ENCODE measurements at places on chromosomes 5 and 9. TPM values are rescaled to one million over a fixed set of nuclear protein-coding genes. Genes with fewer than 3 reads are reported as not detected.

GRCh38 chr9:81683704-81684103 lies 5.6 kb downstream of the TLE1 start:
- H3K4me1 ChIP-seq = peaks cover 9% of the 10 kb centered on the region
- peaks cover 31% of the 10 kb centered on the region for H3K36me3 ChIP-seq
- H3K27me3 ChIP-seq = no peaks in the 10 kb centered on the region
- DNase-seq = no peak

DNA sequence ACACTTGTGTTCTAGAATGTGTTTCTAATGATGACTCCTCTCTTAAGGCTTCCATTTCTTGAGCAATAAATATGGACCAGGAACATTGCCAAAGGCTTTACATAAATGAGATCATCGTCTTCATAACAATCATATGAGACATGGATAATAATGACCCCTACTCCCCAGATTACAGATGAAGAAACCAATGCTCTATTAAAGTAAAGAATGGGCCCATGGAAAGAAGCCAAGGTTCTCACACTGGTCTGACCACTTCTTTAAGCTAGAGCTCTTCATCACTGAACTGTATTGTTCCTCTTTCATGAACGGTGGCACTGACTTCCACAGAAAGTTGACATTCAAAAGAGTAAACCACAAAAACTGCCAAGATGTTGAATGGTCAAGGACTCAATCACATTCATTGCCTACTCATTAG lies 65.3 kb downstream of the MARCHF3 start:
- H3K36me3 ChIP-seq = peaks cover 2% of the 10 kb centered on the region
- H3K27ac ChIP-seq = no peak overlapping the region
- no peak overlapping the region for H3K4me3 ChIP-seq

Gene RELL2
- 6.1 TPM for total RNA-seq

DNA sequence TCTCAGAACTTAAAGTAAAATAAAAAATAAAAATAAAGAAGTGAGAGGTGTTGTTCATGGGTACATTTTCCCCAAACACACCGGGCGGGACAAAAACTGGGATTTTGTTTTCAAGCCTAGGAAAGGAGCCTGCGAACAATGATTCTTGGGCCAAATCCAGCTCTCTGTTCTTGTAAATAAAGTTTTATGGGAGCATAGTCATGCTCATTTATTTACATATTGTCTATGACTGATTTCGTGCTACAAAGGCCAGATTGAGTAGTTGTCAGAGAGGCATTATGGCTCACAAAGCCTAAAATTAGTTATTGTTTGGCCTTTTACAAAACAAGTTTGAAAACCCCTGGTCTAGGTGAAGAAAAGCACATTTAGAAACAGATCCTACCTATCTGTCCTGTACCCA lies 821.0 kb upstream of the GRAMD2B start:
- no peaks in the 10 kb centered on the region for H3K36me3 ChIP-seq
- H3K27me3 ChIP-seq = no peaks in the 10 kb centered on the region
- DNase-seq = no peak
- H3K27ac ChIP-seq = no peak overlapping the region

- H3K4me3 ChIP-seq = no peak overlapping the region
- no peaks in the 10 kb centered on the region for H3K36me3 ChIP-seq
- H3K27ac ChIP-seq = no peak overlapping the region
- DNase-seq = no peak
- H3K4me1 ChIP-seq = peaks cover 3% of the 10 kb centered on the region
Measured at GRCh38 chr9:137162505-137163364, 7.1 kb downstream of the LRRC26 start.

DNA sequence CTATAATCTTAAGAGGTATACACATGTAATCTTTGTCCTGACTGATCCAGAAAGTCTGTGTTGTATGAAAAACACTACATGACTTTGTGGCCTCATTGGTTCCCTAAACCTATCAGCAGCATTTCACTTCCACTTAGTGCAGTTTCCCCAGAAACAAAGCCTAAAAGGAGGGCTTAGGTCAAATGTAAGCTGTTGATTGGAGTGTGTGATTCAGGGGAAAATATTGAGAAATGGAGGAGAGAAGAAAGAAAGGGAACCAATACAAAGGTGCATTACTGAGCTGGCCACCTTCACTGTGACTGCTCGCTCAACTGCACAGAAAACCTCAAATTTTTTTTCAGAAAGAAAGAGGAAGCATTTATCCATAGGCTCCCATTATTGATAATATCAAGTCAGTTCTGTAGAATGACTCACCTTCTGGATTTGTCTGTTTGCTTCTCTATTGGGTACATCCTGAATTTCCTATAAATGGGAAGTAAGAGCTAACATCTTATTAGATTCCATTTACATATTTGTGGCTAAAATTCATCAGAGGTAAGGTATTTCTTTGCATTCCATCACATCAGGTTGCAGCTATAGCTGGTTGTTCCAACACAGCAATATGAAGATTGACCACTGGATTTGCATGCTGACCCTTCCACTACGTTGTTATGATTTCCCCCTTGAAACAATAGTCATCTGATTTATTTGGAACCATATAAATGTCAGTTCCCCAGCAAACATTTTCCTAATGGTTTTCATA lies 10.3 kb upstream of the FST start:
- no peaks in the 10 kb centered on the region for H3K36me3 ChIP-seq
- no peaks in the 10 kb centered on the region for H3K27me3 ChIP-seq
- no peak for DNase-seq
- no peaks in the 10 kb centered on the region for H3K4me1 ChIP-seq

- H3K4me3 ChIP-seq = no peak overlapping the region
- H3K4me1 ChIP-seq = peaks cover 60% of the 10 kb centered on the region
- no peak for DNase-seq
- no peaks in the 10 kb centered on the region for H3K27me3 ChIP-seq
- peak overlapping the region; percentile 76 for H3K27ac ChIP-seq
Measured at GRCh38 chr5:128490761-128491160, 47.3 kb downstream of the FBN2 start.

- no peak overlapping the region for H3K27ac ChIP-seq
- no peaks in the 10 kb centered on the region for H3K36me3 ChIP-seq
- DNase-seq = no peak
- H3K4me1 ChIP-seq = peaks cover 15% of the 10 kb centered on the region
Measured at GRCh38 chr5:9781275-9781674, 151.1 kb upstream of the TAS2R1 start.

Gene ZNF883
- 7.3 TPM for total RNA-seq

- DNase-seq = no peak
- H3K4me1 ChIP-seq = no peaks in the 10 kb centered on the region
- H3K27me3 ChIP-seq = peaks cover 62% of the 10 kb centered on the region
- H3K36me3 ChIP-seq = peaks cover 2% of the 10 kb centered on the region
Measured at GRCh38 chr9:98854266-98854665, 46.8 kb downstream of the GALNT12 start.

- no peak for DNase-seq
- H3K27ac ChIP-seq = no peak overlapping the region
- peaks cover 4% of the 10 kb centered on the region for H3K27me3 ChIP-seq
- no peak overlapping the region for H3K4me3 ChIP-seq
- no peaks in the 10 kb centered on the region for H3K36me3 ChIP-seq
Measured at GRCh38 chr5:122727112-122727541, 47.8 kb upstream of the SNX2 start.

DNA sequence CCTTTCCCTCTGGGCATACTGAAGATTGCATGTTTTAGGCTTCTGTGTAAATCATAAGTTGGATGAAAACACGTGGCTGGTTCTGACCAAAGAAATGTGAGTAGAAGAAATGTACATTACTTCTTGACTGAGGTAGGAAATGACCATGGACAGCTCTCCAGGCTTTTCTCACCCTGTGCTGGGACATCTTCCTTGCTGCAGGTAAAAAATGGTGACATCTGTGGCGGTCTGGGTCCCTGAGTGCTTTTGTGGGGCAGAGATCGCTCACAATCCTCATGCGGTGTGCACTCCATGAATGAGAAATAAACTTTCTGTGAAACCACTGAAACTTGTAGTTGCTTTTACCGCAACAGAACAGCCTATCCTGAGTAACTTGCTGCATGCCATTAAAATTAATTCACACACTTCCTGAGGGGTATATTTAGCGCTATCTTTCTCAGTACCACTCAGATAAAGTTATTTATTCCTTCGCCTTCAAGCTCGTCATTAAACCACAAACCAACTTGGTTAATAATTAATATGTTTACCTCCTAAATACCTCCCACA lies 730.4 kb downstream of the EFNA5 start:
- no peaks in the 10 kb centered on the region for H3K36me3 ChIP-seq
- H3K27ac ChIP-seq = no peak overlapping the region
- DNase-seq = no peak
- no peaks in the 10 kb centered on the region for H3K4me1 ChIP-seq

- H3K27ac ChIP-seq = no peak within 1 kb of the TSS
- H3K4me3 ChIP-seq = no peak within 1 kb of the TSS
- no peaks in the 10 kb centered on the region for H3K36me3 ChIP-seq
- H3K27me3 ChIP-seq = no peaks in the 10 kb centered on the region
- H3K4me1 ChIP-seq = peaks cover 5% of the 10 kb centered on the region
Measured at GRCh38 chr9:25678147-25678666, at the start of gene TUSC1. Gene TUSC1, minus strand, starts transcription at chr9:25678444. Its CDS starts 132 bp downstream, at chr9:25678312.

GRCh38 chr9:130497139-130497538 lies 52.4 kb downstream of the ASS1 start:
- no peaks in the 10 kb centered on the region for H3K4me1 ChIP-seq
- peaks cover 42% of the 10 kb centered on the region for H3K36me3 ChIP-seq
- H3K27ac ChIP-seq = no peak overlapping the region
- H3K27me3 ChIP-seq = no peaks in the 10 kb centered on the region

- H3K36me3 ChIP-seq = peaks cover 13% of the 10 kb centered on the region
- peaks cover 90% of the 10 kb centered on the region for H3K4me1 ChIP-seq
- no peak for DNase-seq
- H3K4me3 ChIP-seq = peak overlapping the region; percentile 54
Measured at GRCh38 chr5:172107571-172107970, 80.5 kb downstream of the STK10 start.

GRCh38 chr9:121476156-121476555 lies 23.5 kb downstream of the GGTA1 start:
- H3K4me1 ChIP-seq = no peaks in the 10 kb centered on the region
- H3K27ac ChIP-seq = no peak overlapping the region

Gene CYFIP2
- 26.4 TPM for total RNA-seq
